ENCODE measurements at places on chromosomes 4 and X.

DNA sequence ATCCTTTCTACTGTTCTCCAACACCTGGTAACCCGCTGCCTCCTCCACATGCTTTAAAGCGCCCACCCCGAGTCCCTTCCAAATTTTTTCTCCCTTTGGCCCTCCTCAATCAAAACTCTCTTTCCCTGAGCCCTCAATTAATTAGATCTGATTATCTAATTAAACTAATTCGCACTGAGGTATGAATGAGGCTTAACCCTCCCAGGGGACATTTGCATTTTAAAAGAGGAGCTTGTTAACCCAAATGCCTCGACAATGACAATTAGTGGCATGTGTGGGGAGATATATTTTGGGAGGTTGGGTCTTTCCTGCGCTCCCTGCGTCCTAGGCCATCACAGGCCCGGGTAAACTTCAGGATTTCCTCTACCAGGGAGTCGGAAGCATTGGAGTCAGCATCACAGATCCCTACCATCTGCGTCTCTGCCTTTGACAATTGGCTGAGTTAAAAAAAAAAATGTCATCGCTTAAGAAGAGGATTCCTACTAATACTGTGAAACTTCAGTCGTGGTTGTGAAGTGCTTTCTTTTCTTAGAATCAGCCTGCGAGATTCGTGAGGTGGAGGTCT, 50.6 kb downstream of the TENM3 start:
- no peak for DNase-seq

GRCh38 chr4:113760795-113761619, 531 bp downstream of the CAMK2D start:
- peak; percentile 84 for DNase-seq

GRCh38 chr4:87057835-87058355, 123.1 kb downstream of the AFF1 start:
- no peak for DNase-seq

- DNase-seq: no peak
Observed at GRCh38 chr4:8762356-8762755, 109.3 kb downstream of the HMX1 start.

DNA sequence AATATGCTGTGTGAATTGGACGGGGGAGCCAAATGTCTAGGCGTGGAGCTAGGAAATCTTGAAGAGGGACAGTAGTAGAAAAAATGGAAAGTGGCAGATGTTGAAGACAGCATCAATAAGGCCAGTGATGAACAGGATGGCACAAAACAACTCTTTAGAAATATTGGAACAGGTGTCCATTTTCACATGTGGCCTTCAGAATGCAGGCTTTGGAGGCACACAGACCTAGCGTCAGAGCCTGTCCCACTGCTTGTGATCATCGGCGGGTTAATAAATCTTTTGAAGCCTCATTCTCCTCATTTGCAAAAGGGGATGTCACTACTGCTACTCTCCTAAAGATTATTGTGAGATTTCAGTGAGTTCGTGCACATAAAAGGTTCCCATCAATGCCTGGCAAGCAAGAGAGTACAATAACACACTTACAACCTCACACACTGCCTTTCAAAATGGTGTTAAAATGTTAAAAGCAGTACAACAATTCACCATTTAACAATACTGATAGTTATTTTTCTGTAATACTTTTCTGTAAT, 2.4 kb downstream of the PDLIM3 start:
- DNase-seq: no peak

- DNase-seq: peak; percentile 13
Observed at GRCh38 chr4:136651278-136651667, 881.0 kb downstream of the PCDH18 start.

- no peak for DNase-seq
Observed at GRCh38 chr4:151835467-151835866, 74.7 kb upstream of the GATB start.

- no peak for DNase-seq
Observed at GRCh38 chr4:26809811-26810210, 50.8 kb upstream of the STIM2 start.

DNA sequence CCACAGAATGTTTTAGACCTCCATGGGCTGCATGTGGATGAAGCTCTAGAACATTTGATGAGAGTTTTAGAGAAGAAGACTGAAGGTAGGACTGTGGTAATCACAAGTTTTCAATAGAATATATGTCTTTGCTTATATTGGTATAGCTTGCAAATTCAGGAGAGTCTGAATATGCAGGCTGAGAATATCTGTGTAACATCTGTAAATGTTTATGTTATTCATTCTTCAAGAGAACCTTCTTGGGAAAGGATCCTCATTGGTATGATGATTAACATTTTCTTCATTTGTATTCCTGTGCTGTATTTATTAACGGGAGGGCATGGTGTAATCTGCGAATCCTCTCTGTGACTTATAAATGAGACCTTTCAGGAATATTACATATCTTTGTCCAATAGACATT, 52.1 kb upstream of the RHOH start:
- DNase-seq: no peak

DNA sequence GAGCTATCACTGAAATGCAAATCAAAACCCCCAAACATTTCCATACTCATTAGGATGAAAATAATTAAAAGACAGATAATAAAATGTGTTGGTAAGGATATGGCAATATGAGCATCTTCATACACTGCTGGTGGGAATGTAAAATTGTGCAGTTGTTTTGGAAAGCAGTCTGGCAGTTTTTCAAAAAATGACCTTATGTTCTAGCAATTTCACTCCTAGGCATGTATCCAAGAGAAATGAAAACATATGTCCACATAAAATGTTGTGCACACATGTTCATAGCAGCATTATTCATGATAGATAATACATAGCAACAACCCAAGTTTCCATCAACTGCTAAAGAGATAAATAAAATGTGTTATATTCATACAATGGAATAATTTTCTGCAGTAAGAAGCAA, 14.8 kb upstream of the GPRASP2 start:
- DNase-seq: peak; percentile 48

- DNase-seq: peak; percentile 31
Observed at GRCh38 chr4:153166716-153167501, 37.3 kb upstream of the TRIM2 start.

DNA sequence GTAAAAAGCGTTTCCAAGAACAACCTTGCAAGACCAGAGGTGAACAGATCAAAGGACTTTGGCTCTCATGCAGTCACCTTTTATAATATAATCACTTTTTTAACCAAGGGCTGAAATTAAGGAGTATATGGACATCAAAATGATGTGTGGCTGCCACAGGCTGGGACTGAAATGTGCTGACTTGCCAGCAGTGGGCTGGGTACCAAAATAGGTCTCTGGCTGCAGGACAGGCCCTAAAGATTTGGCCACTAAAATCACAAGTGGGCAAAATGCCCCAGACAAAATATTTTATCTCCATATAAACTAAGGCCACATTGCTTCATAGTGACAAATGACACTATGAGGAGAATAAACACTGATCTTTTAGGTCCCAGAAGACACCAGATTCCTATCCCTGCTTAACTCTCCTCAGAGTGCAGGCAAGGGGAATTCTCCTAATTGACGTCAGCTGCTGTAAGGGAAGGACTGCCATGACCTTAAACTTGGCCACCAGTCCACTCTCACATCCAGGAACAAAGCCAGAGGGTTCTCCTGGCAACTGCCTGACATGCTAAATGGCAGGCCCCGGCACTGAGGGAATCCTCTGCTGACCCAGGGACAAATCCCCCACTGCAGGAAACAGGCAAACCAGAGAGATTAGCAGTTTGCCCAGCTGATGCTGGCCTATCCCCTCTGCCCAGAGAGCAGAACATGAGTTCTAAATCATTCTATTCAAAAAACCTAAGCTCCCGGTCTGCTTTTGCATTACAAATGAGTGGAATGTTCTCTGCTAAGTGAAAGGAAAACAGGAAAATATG, 155.8 kb downstream of the PPP3CA start:
- peak; percentile 71 for DNase-seq

- DNase-seq: peak; percentile 31
Observed at GRCh38 chr4:61202638-61203435, 2.7 kb downstream of the ADGRL3 start.

DNA sequence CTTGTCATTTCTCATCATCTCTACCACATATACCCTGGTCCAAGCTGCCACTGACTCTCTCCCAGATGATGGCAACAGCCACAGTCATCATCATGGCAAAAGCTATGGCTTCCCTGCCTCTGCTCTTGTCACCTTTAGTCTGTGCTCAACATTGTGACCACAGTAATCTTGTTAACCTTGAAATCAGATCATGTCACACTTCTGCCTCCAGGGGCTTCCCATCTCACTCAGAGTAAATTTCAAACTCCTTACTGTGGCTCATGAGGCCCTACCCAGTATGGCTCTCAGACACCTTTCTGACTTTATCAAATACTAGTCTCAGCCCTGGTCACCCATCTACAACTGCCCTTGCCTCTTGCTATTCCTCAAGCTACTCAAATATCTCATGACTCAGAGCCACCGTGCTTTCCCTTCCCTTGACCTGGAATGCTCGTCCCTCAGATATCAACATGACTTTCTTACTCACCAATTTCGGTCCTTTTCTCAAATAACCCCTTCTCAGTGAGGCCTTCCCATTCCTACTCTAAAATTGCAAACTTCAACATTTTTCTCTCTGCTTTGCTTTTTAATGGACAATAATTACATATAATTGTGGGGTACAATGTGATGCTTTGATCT, 41.1 kb upstream of the STIM2 start:
- DNase-seq: no peak

DNA sequence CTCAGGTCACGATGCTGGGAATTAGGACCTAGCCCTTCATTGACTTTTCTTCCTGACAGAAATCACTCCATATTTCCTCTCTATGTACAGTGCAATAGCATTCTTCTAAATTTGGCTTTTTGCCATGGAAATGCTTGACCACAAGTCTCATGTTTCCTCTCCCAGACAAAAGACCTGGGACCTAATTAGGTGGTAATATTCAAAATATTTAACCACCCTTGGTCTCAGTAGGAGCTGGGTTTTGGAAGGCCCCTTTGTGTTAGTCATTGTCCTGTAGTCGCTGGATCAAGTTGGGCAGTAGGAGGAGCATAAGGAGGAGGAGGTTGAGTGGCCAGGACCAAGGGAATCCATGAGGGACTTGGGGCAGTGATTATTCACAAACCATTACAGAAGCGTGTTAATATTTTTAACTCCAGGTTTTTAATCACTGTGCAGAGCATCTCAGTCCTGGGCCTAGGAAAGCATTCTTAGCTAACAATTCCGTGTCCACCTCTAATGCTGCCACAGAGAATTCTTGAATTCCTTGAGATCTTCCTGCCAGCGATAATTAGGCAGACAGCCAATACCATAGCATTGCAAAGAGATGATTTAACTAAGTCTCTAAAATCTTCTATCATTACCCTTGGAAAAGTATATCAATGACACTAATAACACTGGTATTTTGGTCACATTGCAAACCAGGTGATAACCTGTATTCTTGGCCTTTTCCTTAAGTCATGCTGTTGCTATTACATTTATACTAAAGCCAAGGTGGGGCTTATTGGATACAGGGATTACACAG, 25.0 kb upstream of the SHROOM4 start:
- peak; percentile 51 for DNase-seq

DNA sequence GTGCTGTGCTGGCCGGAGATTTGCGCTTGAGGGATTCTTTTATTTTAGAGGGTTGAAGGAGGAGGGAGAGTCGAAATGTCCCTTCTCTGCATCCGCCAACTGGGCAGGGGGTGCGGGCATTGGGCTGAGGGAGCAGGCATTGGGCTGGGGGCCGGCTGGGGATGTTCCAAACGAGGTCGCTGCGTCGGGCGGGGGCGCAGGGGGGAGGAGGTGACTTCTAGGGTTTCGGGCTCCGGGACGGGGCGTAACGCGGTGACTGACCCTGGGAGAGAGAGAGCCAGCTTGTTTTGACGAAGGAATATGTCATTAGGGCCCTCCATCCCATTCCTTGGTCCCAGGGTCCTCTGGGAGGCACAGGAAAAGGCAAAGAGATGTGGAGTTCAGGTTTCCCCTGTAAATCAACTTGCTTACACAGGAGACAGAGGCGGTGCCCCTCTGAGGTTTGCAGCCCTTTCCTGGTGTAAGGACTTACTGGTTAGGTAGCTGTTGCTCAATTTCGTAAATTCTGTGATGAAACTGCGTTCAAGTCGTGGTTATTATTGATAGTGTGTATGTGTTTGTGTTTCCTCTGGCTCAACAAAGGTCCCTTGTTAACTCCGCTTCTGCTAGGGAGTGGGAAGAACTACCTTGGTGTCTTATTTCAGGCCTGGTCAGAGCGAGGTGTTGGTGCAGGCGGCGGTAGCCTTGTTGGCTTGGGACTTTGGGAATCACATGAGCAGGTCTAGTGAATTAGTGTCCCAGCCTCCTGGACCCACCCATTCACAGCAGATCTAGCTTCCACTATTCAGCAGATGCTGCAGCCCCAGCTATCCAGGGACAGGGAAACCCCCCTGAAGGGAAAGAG, 716 bp downstream of the FHIP1A start:
- DNase-seq: no peak

DNA sequence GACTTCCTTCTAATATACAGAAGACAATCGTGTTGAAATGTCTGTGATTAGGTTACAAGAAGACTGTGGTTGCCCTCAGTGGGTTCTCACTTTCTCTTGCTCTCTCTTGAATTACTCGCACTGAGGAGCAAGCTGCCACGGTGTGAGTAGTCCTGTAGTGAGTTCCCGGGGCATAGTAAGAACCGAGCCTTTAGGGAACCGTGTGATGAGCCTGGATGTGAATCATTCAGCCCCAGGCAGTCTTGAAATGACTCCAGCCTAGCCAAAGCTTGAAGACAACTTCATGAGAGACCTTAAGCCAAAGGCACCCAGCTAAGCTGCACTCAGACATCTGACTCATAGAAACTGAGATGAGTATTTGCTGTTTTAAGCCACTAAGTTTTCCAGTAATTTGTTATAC, 292.7 kb downstream of the SPOCK3 start:
- DNase-seq: peak; percentile 31

- DNase-seq: no peak
Observed at GRCh38 chrX:37599729-37600128, 28.3 kb downstream of the LANCL3 start.

DNA sequence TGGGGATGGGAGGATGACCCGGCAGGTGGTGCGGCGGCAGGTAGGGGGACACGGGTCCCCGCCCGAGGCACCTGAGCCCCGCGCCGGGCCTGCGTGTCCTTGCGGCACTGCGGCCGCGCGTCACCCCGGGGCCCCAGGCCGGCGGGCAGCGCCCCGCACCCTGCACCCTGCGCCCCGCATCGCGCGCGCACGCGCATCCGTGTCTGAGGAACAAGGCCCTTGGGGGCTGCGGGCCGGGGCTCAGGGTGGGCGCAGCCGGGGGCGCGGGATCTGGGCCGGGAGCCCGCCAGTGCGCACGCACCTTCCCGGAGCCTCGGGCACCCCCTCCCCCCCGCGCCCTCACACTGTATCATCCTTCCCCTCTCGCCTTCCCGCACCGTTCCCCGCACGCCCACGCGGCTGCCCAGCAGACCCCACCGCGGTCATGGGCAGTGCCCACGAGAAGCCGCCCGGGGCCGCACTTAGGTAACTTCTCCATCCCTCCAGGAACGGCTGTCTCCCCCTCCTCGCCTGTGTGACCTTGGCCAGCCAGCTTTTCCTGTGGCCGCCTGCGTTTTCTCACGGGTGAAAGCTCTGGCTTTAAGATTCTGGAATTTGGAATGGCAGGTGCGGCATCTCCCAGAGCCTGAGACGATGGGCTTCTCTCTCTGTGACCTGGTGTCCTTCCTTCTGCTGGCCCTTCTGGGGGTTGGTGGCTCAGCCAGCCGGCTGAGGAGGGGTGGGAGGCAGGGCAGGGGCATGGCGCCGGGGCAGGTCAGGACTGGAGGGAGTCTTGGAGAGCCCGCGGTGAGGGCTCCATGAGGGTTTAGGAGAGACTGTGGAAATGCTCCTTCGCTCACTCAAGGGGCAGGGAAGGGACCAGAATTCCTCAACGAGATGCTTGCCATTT, 748 bp downstream of the ATP2B3 start:
- no peak for DNase-seq

- no peak for DNase-seq
Observed at GRCh38 chr4:31236020-31236638, 516.0 kb downstream of the PCDH7 start.

Data from fibroblast of skin of back (primary cell).